IPS DF 19.7 (cell line): ENCODE measurements at places on chromosomes 3 and 15.

- DNase-seq = no peak
Observed at GRCh38 chr3:46868948-46869347, 5.7 kb upstream of the MYL3 start.

GRCh38 chr3:37181756-37182155 lies 7.4 kb upstream of the LRRFIP2 start:
- no peak for DNase-seq

DNA sequence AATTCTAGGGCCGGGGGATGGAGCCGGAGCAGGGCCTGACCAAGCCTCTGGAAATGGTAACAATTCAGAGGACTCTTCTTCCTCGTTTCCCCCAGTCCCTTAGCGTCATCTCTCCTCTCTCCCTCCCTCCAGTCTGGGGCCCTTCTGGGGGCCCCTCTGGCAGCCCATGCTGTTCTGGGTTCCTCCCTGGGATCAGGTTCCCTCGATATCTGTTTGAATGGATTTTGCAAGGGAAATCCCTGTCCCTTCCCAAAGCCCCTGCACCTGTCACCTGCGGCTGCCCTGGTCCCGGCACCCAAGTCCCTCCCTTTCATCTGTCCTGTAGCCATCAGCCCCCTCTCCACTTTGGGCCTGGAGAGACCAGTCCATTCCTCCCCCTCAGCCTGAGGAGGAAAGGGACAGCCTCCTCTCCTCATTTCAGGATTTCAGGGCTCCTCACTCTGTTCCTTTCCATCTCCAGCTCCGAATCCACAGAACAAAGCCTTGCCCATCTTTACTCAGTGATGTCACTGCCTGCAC lies 1.7 kb upstream of the PLCB2 start:
- no peak for DNase-seq

DNA sequence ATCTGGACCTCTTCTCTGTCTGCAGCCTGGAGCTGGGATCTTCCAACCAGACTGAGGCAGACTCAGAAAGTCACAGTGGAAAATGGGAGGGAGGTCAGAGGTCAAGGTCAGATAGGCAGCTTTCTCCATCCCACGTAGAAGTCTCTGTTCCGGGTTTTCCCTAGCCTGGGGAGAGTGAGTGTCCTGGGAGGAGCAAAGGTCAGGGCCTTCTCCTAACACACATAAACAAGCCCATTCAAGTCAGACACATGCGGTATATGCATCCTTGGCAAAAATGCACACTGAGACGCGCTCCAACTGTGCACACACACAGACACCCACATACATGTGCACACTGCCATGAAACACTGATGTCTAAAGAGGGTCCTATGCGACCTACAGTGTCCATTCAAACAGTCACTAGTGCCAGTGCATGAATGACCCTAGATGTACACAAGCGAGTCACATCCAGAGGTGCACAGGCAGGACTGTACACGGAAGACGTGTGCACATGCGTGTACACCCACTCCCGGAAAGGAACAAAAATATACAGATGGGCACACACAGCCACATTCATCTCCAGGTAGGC lies 681 bp downstream of the TWF2 start:
- no peak for DNase-seq

- DNase-seq = no peak
Observed at GRCh38 chr3:43023066-43023465, 44.0 kb downstream of the GASK1A start.

- DNase-seq = no peak
Observed at GRCh38 chr3:37443363-37444035, 269.1 kb upstream of the LRRFIP2 start.

- no peak for DNase-seq
Observed at GRCh38 chr15:38609097-38609738, 44.6 kb upstream of the RASGRP1 start.

- no peak for DNase-seq
Observed at GRCh38 chr15:94235646-94236045, 4.3 kb downstream of the MCTP2 start.

DNA sequence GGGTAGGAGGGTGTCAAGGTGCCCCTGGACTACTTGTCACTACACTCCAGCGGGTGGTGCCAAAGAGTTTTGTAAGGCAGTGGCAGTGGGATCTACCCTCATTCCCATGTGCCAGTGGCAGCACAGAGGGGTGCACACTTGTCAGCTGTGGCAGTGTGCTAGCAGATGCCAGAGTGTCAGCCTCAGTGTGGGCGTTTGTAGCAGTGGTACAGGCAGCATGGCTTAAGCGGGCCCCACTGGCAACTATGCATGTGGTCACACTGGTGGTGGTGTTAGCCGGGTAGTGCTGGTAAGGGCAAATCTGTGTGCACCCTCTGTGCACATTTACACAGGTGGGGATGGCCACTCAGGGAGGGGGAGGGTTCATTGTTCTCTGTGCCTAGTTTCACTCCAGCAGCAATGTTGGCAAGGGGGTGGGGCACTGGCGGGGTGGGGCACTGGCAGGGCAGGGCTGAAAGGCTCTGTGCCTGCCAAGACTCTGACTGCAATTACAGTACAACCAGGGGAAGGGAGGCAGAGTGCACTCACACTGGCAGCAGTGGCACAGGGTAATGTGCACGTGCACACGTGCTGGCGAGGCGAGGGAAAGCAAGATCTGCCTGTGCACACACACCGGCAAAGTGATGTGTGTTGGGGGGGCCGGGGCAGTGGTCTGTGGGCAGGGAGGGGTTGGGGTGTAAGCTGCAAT lies 31.8 kb downstream of the MYO9A start:
- DNase-seq = no peak

- DNase-seq = no peak
Observed at GRCh38 chr3:168977716-168978374, 685.7 kb downstream of the MECOM start.

DNA sequence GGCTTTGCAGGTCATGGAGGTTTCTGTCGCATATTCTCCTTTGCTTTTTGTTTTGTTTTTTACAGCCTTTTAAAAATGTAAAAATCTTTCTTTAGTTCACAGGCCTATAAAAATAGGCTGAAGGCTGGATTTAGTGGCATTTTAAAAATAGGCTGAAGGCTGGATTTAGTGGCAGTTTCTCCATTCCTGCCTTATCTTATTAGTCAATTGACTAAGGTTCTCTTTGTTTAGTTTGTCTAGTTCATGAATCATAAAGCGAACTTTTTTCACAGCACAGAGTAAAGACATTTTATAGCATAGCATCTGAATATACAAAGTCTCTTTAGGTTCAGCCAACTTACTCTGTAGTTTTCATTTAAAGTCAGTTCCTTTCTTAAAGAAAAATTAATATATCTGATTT lies 31.4 kb downstream of the AP4E1 start:
- no peak for DNase-seq
